Hypothalamus (tissue), 51 donors: ENCODE measurements at places on chromosomes 1 and 21.

GRCh38 chr1:197920067-197920396 is 2.9 kb downstream of the LHX9 start:
- no peak for DNase-seq

- no peak for DNase-seq
These were observed 95.6 kb upstream of the C1orf87 start for GRCh38 chr1:60169206-60169605.

DNA sequence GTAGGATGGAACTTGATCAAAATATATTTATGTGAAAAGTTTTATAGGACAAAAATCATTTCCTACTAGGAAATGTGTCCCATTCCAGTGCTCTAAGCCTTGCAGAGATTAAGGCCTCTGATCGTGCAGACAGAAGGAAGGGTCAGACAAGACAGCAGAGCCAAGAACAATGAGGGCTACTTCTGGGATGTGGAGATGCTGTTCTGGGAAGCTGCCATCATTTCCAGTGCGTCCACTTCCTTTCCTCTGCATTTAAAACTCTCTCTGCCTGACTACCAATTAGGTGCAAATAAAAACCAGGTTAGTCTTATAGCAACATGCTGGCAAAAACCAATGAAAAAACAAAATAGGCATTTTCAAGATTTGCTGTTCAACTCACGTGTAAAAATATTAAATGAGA is 36.1 kb downstream of the BEND5 start:
- no peak for DNase-seq

- DNase-seq, result no peak
These were observed 15.1 kb downstream of the INAVA start for GRCh38 chr1:200909757-200910239.

GRCh38 chr1:11918799-11919519 is 7.3 kb downstream of the KIAA2013 start:
- DNase-seq, result peak; percentile 29
